ENCODE measurements at places on chromosomes 2 and 18.

GRCh38 chr2:13669607-13670006, 952.9 kb downstream of the TRIB2 start:
- no peak for DNase-seq

- DNase-seq = no peak
These were observed 12.6 kb downstream of the FARP2 start for GRCh38 chr2:241368643-241369042.

DNA sequence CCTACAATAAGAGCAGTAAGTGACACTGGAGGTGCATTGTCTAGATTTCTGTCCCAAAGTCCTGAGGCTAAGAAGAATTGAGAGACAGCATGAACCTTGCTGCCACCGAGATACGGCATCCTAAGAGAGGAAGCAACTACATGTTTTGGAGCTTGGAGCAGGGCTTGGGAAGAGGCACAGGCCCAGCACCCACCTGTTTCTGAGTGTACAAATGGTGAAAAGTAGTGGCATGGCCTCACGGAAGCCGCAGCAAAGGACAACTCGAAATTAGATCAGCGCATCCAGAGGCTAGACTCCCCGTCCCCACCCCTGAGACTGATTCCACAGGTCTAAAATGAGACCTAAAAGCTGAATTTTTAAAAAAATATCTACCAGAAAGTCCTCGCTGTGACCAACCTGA, 127.5 kb downstream of the PTGR3 start:
- DNase-seq = no peak

DNA sequence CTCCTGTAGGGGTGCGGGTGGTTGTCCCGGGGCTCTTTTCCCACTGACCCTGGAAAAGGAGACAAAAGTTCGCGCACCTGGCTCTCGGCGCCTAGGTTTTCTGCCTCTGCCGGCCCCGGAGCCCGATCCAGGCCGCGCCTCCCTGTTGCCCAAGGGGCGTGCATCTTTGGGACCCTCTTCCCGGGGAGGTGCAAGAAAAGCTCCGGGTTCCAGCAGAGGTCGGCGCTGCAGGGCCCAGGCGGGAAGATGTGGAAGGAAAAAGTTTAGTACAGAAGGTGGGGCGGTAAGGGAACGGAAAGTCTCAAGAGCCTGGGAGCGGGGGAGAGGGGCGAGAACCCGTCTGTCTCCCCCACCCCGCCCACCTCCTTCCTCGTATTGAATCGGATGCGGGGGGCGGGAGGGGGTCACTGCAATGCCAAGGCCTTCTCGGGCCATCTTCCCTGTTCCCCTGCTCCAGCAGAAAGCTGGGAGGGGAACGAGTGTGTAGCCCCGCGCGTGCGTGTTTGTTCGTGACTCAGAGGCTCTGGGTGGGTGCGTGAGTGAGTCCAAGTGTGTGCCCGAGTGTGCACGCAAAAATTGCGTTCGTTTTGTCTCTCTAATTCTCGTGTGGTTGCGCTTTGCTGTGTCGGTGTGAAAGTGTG, 6.3 kb upstream of the EN1 start:
- DNase-seq = no peak

- DNase-seq = no peak
These were observed 2.0 kb upstream of the GAD1 start for GRCh38 chr2:170814533-170815230.

GRCh38 chr2:217902379-217903141, 100.2 kb downstream of the TNS1 start:
- no peak for DNase-seq

DNA sequence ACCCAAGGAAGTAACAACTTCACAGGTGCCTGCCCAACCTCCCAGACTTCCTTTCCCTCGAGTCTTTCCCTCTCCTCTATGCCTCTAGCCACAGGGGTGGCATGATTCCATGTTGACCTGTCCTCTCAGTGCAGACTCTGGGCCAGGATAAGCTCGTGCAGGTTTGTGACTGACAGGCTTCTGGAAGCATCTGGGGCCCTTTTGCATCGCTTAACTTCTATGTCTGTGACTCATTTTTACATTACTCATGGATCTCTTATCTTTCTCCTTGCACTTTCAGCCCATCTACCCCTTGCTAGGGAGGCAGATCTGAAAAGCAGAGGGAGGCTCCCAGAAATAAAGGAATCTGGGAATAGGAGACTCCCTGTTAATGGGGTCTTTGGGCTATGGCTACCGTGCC, 98.5 kb upstream of the RIOK3 start:
- DNase-seq = no peak

- no peak for DNase-seq
These were observed 5.3 kb downstream of the APOB start for GRCh38 chr2:21038403-21039073.

GRCh38 chr18:46158499-46158898, 54.3 kb downstream of the HAUS1 start:
- DNase-seq = no peak

- no peak for DNase-seq
These were observed 146.9 kb upstream of the STON1 start for GRCh38 chr2:48383036-48383435.

GRCh38 chr2:204541637-204542036, 3.6 kb upstream of the PARD3B start:
- no peak for DNase-seq

DNA sequence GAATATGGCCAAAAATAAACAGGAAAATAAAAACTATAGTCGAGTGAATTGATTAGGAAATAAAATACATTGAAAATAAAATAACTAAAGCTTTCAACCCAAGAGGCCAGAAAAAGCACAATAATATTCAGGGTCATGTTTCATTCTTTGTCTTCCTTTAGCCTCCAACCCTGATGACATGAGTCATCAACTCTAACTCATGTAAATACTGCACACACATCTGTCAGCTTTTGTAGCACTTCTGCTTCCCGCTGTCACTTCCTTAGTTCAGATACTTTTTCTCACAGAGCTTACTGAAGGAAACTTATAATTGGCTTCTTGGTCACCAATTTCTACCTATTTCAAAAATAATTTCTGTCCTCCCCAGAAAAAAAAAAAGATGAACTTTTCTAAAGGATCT, 112.8 kb downstream of the UPP2 start:
- peak; percentile 27 for DNase-seq

GRCh38 chr2:866887-867286, 83.8 kb upstream of the SNTG2 start:
- no peak for DNase-seq

GRCh38 chr2:108266218-108266617, 22.5 kb upstream of the SULT1C2 start:
- no peak for DNase-seq

- DNase-seq = no peak
These were observed 46.7 kb upstream of the LCLAT1 start for GRCh38 chr2:30400151-30400954.

GRCh38 chr2:240507778-240508251, 50.0 kb downstream of the ANKMY1 start:
- no peak for DNase-seq

DNA sequence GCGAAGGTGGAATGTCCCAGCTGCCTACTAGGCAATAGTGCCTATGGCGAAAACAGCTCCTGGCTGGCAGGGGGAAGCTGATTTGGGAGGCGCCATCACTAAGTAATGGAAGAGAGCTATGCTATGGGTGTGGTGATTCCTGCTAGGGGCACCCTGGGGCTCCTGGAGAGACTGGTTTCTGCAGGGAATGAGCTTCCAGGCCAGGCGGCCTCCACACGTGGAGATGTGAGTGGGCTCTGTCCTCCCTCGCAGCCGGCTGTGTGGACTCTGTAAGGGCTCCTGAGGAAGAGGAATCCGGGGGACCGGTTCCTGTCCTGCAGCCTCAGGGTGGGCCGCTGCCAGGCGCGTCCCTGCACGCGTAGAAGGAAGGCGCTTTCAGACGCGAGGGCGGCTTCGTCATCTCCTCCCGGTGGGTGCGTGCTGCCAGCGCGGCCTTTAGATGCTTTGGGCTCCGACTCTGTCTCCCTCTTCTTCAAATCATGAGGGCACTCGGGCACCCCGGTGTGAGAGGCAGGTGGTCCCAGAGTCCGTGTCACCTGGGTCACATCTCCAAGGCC, 55.5 kb upstream of the ANKRD62 start:
- DNase-seq = no peak

- DNase-seq = no peak
These were observed 163.8 kb upstream of the SMAD7 start for GRCh38 chr18:49114556-49114955.

- DNase-seq = no peak
These were observed 260.7 kb downstream of the FHOD3 start for GRCh38 chr18:36558234-36558633.

- no peak for DNase-seq
These were observed 512.9 kb upstream of the ZEB2 start for GRCh38 chr2:145032791-145033190.

DNA sequence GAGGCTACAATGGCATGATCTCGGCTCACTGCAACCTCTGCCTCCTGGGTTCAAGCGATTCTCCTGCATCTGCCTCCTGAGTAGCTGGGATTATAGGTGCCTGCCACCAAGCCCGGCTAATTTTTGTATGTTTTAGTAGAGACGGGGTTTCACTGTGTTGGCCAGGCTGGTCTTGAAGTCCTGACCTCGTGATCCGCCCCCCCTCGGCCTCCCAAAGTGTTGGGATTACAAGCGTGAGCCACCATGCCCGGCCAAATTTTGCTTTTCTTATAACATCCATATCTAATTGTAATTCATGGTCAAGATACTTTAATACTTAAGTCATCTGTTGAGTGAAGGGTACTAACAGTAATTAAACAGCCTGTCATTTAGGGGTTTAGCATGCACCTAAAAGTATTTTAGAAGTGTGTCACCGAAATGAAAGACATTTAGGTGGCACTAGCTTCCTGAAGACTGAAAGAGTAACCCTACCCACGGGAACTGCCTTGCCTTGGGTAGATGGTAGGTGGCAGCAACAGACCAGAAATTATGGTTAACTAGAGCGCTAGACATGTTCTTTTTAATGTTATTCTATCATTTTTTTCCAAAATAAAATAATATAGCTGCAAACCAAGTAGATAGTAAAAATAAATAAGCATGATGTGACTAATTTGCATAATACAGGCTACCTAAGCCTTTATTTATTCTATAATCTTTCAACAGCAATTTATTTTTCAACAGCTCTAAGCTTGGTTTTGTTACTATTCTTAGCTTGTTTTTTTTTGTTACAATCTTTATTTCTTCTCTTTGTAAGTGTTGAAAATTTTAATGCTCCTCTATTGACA, 8.6 kb upstream of the ACYP2 start:
- DNase-seq = peak; percentile 58

DNA sequence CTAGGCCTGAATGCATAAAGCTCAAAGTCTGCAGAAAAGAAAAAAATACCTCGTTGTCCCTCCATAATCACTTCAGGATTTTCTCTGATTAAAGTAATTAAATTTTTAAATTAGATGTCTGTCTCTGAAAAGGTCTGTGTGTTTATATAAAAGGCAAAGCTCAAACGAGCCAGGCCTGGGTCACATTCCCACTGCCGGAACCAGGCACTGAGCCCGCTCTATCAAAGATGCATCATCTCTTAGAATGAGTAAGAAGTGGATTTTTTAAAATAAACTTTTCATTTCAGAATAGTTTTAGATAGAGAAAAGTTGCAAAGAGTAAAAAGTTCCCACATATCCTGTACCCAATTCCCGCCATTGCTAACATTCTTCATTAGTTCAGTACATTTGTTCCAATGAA, 202.1 kb upstream of the KYNU start:
- DNase-seq = no peak

DNA sequence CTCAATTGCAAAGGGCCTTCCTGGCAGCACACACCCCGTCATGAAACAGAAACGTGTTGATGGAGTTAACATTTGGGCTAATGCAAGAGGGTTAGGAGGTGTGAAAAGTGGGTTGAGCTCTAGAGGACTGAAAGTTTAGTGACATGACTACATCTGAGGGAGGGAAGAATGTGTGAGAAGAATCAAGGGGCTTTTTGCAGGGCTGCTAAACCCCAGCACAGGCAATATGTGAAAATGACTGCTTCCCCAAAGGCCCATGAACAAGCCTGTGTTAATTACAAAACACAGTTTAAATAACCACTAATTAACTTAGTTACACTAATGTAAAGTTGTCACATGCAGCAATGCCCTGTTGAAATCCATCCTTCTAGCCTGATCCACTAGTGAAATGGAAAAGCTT, 63.4 kb upstream of the PEX13 start:
- DNase-seq = no peak

- no peak for DNase-seq
These were observed 7.1 kb upstream of the TGOLN2 start for GRCh38 chr2:85334928-85335327.

GRCh38 chr18:37207343-37207742, 358.3 kb downstream of the CELF4 start:
- no peak for DNase-seq

DNA sequence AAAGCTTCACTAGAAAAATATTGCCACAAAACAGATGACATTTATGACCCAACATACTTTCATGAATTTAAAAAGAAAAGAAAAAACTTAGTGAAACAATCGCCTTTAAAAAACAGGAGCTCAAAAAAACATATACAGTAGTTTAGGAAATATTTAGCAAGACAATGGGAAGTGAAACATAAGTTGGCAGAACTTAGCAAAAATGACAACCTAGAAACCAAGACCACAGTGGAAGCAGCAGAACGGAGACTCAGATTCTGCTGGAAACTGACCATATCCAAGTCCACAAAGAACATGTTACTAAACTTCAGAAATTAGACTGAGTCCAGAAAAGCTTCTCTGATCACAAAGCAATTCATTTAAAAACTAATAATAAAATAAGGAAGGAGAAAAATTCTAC, 41.8 kb upstream of the CTAGE1 start:
- DNase-seq = no peak

DNA sequence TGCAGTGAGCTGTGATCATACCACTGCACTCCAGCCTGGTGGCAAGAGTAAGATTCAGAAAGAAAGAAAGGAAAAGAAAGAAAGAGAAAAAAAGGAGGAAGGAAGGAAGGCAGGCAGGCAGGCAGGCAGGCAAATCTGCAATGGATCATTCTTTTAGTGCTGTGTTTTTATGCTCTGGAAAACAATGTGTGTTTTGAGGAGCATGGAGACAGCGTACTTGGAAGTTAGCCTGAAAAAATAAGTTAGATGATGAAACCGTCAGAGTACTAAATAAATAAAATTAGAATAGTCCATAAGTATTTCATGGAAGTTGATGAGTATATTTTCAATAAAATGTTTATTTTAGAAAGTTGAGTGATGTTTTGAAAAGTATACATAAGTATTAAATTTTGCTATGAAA, 366.4 kb upstream of the CDH20 start:
- DNase-seq = no peak

- DNase-seq = no peak
These were observed 87.7 kb downstream of the LYPD6 start for GRCh38 chr2:149418065-149418464.

DNA sequence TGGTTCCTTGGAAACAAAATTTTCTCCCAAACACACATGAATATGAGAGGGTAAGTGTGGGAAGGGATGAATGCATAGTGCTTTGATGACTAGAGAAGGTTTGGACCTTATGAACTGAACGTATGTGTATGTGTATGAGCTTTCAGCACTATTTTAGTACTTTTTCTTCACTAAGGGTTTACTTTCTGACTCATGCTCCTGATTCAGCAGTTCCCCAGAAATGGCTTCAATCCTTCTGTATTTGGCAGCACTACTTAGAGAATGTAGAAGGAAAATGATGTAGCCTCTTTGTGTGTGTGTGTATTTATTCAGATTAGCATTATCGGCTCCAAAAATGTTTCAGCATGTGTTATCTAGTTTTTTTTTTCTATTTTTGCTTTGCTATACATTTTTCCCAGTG, 22.2 kb downstream of the KCNJ3 start:
- no peak for DNase-seq

Data from COLO829 (cell line).